ENCODE measurements at places on chromosomes 7 and 10.

DNA sequence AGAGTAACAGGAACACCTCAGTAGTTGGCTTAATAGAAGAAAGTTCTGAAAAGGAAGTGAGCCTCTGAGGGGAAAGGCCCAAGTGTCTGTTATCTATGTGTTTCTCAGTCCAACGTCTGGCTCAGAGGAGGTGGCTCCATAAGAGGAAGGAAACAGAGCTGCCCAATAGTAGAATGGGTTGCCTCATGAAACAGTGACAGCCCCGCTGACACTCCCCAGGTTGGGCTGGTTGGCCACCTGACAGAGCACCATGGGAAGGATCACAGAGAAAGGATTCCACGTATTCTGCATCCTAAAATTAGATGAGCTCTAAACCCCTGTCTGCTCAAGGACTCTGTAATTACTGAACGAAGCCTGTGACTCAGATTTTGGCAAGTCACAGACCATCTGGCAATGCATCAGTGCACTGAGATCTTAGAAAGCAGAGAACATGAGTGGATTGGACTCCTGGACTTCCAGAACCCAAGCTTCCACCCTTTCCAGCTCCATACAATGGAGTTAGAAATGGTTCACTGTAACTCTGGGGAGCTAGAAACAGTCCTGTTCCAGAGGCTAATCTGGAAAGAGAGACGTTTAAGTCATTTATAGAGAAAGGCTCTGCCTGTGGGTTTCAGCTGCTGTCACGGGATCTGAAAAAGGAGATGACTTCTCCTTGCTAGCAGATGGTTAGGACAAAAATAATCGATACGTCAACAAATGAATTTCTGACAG, 2.9 kb downstream of the PKD2L1 start:
- DNase-seq: peak; percentile 58

GRCh38 chr7:151852486-151853396, 24.2 kb downstream of the PRKAG2 start:
- DNase-seq: no peak

DNA sequence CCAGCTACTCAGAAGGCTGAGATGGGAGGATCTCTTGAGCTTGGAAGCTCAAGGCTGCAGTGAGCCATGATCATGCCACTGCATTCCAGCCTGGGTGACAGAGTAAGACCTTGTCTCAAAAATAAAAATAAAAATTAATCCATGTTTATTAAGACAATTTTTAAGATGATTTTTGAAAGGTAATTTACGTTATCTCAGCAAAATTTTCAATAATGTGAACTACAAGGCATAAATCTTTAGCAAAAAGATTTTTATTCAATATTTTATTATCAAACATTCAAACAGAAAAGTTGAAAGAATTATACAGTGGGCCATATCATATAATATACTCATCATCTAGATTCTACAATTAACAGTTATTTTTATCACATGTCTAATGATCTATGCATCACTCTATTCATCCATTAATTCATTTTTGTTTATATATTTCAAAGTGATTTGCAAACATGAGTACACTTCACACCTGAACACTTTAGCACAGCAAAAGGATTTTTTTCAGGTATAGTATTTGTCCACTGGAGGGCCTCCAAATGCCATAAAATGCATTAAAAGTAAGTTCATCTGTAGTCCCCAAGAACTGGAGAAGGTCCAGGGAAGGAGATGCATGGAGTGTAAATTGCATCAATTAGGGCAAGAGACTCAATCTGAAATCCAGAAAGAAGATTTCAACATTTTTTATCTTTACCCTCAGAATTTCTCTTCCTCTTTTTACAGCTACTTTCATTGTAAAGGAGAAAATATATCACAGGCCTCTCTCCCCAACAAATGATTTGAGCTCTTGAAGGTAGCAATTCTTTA, 38.6 kb upstream of the RSBN1L start:
- DNase-seq: peak; percentile 51

GRCh38 chr10:131137223-131137622, 174.3 kb downstream of the TCERG1L start:
- DNase-seq: no peak

GRCh38 chr7:68725843-68726785, 872.2 kb upstream of the AUTS2 start:
- no peak for DNase-seq

DNA sequence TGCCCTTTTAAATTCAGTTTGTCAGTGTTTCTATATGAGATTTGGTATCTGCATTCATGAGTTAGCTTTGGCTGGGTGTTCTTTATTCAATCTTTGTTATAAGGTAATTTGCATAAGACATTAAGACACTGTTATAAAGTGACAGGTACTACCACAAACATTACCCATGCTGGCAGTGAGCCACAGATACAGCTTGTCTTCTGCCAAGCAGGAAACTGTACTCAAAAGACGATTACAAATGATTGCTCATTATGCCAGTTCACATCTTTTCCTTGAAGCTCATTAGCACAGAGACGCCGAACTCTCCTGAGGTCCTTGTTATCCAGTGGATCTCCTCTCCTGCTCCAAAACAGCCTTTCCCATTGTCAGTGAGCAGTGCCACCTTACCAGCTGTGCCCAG, 30.4 kb downstream of the AMPH start:
- DNase-seq: no peak

- no peak for DNase-seq
Observed at GRCh38 chr7:5766321-5766761, 15.1 kb downstream of the RNF216 start.

GRCh38 chr7:8176370-8177081, 85.4 kb downstream of the ICA1 start:
- DNase-seq: peak; percentile 87

DNA sequence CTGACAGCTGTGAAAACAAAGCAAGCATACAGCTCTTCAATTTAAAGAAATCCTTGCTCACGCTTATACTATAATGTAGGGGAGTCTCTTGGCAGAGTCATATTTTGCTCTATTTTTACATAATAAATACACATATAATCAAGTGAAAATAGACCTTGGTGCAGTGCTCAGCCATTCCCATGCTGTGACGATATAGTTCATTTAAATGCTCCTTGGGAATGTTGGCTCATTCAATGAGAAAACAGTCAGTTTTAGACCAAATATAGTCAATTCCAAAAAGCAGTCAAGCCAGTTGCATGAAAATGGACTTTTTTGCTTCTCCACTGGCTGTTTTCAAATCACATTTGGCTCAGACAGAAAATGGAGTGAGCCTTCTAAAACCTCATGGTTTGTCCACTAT, 587.4 kb downstream of the SUGCT start:
- DNase-seq: no peak

GRCh38 chr10:73865107-73865458, 9.3 kb downstream of the CAMK2G start:
- no peak for DNase-seq

DNA sequence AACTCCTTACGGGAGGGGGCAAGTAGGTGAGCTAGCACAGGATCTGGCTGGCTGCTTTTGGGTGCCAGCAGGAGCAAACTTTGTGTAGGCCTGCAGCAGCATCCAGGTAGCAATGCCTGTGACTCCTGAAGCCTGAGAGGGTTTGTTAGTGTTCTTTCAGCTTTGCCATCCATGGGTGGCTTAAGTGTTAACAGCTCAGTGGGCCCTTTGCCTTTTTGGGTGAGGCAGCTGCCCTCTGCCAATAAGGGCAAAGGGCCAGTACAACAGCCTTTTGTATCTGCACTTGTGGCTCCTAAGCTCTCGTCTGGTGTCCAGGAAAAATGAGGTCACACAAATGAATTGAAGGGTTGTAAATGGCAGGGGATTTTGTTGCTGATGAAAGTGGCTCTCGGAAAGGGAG, 359.0 kb upstream of the CHRM2 start:
- DNase-seq: no peak

DNA sequence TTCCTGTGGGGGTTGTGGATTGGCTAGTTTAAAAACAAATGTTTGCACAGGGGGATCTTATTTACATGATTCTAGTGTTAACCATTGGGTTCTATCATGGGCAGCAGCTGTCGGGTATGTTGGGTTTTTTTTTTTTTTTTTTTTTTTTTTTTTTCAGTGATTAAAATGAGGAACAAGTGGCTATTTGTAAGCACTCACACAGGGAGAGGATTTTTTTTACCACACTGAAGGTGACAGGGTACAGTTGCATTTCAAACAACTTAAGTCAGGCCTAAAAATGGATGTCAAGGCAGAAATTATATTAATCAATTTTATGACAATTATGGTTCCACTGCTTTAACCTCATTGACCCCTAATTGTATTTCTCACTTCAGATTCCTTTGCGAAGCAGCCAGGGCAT, 92.8 kb downstream of the CD36 start:
- DNase-seq: no peak

- no peak for DNase-seq
Observed at GRCh38 chr10:132494866-132495630, 42.5 kb upstream of the INPP5A start.

DNA sequence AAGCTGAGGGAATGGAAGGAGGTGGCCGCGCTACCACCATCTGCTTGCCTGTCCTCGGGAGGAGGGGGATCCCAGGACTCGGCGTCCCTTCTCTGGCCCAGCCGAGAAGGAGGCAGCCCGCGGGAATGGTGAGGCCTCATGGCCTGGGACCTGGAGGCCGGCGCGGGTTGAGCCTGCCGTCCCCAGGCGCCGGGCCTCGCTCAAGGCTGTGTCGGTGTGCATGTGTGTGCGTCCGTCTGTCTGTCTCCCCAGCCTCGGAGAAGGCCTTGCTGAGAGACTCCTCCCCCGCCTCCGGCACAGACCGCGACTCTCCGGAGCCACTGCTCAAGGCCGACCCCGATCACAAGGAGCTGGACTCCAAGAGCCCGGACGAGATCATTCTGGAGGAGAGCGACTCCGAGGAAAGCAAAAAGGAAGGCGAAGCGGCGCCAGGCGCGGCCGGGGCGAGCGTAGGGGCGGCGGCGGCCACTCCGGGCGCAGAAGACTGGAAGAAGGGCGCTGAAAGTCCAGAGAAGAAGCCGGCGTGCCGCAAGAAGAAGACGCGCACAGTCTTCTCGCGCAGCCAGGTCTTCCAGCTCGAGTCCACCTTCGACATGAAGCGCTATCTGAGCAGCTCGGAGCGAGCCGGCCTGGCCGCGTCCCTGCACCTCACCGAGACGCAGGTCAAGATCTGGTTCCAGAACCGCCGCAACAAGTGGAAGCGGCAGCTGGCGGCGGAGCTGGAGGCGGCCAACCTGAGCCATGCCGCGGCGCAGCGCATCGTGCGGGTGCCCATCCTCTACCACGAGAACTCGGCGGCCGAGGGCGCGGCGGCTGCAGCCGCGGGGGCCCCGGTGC, 1.3 kb downstream of the HMX3 start:
- no peak for DNase-seq

DNA sequence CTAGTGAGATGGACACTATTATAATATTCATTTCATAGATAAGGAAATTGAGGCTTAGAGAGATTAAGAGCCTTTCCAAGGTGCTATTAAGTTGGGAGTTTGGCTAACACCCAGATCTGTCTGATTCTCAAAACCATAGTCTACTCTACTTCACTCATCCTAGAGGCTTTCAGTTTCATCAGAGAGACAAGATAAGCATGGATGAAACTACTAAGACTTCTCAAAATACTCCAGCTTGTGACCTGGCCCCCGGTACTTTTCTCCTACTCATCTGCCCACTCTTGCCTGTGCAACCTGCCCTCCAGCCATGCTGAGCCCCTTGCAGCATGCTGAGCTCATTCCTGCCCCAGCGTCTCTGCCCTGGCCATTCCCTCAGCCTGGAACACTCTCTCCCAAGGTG, 12.2 kb upstream of the SLC35B4 start:
- no peak for DNase-seq

- DNase-seq: no peak
Observed at GRCh38 chr10:28880683-28880950, 203.3 kb downstream of the BAMBI start.

- no peak for DNase-seq
Observed at GRCh38 chr10:124367414-124367813, 51.3 kb downstream of the OAT start.

DNA sequence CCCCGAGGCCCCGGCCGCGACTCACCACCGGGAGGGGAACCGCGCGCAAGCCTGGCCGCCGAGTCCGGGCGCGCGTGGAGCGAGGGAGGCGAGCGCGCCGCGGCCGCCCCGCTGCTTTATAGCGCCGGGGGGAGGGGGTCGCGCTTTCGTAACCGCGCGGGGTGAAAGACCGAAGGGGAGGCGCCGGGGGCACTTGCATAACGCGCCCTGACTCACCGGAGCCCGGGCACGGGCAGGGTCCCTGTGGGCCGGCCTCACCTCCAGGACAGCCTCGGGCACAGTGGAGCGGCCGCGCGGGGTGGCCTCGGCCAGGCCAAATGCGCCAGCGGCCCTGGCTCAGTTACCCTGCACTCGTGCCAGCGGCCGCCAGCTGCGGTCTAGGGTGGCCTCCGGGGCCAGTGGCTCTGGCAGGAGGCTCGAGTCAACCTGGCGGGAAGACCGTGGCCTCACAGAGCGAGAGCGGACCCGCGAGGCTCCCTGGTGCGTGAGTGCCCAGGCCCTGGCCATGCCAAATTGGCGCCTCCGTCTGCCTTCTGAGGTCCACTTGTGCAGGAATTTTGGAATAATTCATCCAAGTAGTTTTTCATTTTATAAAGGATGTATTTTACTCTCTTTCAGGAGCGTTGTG, at the start of gene RBP4:
Gene RBP4, minus strand, starts transcription at position 90 of the 628 bp plus-strand sequence. CDS start 207 bp downstream, outside the sequence.
- DNase-seq: no peak

GRCh38 chr10:126104767-126105166, 208.4 kb downstream of the FANK1 start:
- DNase-seq: no peak

- no peak for DNase-seq
Observed at GRCh38 chr10:31018962-31019361, 12.7 kb downstream of the ZNF438 start.

DNA sequence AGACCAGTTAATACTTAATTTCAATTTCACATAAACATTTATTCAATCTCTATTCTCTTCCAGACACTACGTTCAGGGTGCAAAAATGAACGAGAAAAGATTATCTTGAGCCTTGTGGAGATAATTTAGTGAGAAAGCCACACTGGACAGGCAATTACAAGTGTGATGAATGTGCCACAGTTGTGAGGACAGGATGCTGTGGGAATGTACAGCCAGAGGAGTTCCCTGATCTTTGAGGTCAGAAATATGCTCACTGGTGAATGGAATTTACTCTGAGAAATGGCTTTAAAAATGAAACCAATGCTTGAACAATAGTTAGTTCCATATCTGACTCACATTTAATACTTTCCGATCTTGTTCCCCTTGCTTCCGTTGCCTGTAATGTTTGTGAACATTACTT, 864.8 kb downstream of the GATA3 start:
- no peak for DNase-seq

DNA sequence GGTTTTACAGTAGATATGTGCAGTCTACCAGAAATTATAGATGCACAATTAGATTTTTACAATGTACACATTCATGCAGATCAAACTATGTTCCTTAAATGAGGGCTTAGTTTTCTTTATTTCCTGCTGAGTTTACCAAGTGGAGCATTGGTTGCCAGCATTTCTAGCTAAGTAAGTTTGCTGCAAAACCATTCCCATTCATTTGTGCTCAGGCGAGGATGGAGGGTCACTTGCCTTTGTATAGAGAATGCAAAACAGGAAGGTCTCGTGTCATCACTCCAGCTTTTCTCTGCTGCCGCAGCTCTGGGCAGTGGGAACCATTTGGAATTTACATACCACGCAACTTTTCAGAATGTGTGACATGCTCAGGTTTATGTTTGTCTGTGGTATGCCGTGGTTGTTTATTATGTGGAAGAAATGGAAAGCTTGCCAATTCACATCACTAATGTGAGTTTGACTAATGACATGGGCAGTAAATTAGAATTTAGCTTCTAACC, 198.6 kb downstream of the TRIL start:
- no peak for DNase-seq

Data from activated CD4-positive, alpha-beta T cell treated with anti-CD3 and anti-CD28 coated beads, Interleukin-2, Interleukin-6, amounts not matched to agents 100 ng/mL and 50 ng/mL, durations not matched to agents 16 hours and 8 hours (primary cell).